ENCODE measurements at places on chromosomes 12 and 14.

GRCh38 chr12:67681105-67681778 lies 32.7 kb downstream of the DYRK2 start:
- DNase-seq, result no peak

GRCh38 chr12:10018386-10018785 lies 8.0 kb downstream of the CLEC12B start:
- no peak for DNase-seq

DNA sequence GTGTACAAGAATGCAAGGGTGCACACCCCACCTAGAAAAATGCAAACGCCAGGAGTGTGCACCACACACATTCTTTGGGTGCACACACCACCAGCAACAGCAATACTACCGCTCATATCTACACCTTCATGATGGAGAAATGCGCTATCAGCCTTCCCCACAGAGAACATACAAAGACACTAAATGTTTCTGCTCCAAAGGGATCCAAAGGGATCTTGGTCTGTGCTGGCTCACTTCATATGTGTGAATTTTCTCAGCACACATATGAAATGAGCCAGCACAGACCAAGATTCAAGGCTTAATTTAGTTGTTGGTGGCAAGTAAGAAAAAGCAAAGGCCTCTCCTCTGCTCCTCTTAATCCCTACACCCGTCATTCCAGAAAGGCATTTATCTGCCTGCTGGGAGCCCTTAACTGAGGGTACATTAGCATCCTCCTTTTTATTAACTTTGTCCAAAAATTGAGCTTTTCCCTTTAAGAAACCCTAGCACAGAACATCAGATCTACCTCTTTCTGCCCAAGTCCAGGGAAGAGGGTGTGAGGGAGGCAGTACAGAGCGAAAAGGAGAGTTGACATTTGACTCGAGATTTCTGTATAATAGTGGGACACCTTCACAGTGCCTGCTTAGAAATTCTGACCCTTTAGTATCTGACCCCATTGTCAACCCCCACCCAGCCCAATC lies 8.3 kb downstream of the BMP4 start:
- DNase-seq, result no peak

DNA sequence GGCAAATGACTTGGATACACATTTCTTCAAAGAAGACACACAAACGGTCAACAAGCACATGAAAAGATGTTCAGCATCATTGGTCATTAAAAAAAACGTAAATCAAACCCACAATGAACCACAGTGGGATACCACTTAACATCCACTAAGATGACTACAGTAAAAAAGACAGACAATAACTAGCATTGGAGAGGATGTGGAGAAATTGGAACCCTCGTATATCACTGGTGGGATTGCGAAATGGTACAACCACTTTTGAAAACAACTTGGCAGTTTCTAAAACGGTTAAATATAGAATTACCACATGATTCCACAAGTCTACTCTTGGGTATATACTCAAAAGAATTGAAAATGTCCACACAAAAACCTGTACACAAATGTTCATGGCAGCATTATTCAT lies 25.2 kb upstream of the PPFIBP1 start:
- DNase-seq, result no peak

GRCh38 chr12:104000807-104001434 lies 35.2 kb downstream of the TDG start:
- DNase-seq, result no peak

DNA sequence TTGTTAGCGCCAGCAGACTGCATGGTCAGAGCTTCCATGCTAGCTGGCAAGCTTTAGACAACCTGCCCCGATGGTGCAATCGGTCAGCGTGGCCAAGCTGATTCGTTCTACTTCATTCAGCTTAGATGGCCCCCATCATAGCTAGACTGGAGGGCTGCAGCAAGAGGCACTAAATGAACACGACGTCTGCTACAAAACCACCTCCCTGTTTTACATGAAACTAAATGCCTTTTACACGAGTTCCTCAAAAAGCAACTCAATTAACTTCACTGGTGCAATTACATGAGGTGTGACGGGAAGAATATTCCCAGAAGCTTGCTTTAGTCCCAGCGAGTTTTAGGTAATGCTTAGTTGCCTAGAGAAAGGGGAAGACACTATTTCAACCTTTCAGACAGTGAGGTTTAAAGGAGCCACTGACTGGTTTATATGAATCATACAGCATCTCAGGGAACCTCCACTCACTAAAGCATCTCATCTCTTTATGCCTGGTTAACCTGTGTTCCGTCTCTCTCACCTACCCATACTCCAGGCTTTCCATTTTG lies 8.4 kb downstream of the NIN start:
- no peak for DNase-seq

DNA sequence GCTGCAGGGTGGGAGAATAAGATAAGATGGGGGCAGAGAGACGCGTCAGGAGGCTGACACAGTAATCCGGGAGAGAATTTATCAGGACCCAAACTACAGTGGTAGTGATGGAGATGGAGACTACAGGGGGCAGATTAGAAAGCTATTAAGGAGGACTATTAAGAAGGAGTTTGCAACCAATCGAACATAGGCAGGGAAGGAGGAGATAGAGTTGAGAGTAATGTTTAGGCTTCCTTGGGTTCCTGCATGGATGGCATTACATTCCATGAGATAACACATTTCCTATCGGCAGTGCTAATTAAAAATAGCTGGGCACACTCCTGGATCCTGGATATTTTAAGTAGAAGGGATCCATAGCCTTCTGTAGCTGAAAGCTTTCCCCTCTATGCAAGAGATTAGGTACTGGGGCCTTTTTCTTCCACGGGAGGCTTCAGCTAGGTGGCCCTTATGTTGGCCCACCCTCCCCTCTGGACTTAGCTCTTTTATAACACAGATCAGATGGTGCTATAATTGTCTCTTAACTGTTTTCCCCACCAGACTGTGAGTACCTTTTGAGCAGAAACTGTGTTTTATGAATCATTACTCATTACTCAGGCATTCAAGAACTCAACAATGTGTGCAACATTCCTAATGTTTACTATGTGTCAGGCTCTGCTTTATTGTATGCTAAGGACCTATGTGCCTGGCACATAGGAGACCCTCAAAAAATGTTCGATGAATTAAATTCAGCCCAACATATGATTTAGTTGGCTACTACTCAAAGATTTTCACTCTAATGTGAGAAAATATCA lies 113.0 kb downstream of the RMST start:
- no peak for DNase-seq

DNA sequence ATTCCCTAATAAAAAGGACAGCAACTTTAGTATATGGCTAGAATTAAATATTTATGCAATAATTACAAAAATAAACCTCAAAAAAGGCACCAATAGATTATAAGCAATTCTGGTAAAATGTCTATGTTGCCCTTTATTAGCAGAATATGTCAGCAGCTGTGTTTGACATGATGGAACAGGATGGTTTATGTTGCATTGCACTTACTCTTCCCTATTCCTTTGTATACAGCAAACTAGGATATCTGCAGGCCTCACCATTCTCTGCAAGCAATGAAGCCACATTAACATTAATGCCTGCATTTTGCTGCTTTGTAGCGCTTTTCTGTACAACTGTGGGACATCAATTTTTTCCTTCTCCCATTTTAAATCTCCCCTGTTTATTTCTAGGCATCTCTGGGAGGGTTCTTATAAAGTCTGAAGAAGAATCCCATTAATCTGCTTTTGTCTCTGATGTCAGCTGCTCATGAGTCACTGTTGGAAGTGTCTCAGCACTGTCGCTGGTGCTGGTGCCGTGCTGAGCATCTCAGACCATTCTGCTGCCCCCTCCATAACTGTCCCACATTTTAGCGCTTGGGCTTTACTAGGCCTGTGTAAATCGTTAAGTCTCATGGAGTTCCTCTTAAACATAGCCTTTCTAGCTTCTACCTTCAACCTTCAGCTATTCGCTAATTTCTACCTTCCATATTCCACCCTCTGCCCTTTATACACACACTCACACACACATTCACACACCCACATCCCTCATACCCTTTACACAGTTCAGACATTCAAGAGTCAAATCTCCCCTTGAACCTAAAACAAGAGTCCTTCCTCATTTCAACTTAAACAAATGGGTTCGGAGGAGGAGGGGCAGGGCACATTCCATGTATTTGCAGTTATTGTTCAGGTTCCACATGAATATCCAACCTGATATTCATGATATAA lies 64.4 kb upstream of the TRHDE start:
- no peak for DNase-seq

- DNase-seq, result no peak
These were observed 84.7 kb downstream of the ZNF664 start for GRCh38 chr12:124057691-124058090.

DNA sequence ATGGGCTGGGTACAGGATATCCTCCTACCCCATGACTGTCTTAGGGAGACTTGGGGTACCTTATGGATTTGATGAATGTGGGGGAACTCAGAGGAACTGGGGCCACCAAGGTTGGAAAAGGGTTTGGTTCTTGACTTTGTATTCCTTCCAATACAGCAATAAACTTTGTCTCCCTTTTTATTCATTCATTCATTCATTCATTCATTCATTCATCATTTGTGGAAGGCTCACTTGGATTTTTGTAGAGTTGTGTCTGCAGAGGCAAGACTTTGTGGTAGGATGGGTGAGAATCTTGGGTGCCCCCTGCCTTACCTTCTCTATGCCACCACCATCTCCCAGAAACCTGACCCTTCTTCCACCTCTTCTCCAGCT lies 21.1 kb downstream of the SOAT2 start:
- no peak for DNase-seq

- no peak for DNase-seq
These were observed 137.9 kb downstream of the TTC8 start for GRCh38 chr14:88962356-88962755.

DNA sequence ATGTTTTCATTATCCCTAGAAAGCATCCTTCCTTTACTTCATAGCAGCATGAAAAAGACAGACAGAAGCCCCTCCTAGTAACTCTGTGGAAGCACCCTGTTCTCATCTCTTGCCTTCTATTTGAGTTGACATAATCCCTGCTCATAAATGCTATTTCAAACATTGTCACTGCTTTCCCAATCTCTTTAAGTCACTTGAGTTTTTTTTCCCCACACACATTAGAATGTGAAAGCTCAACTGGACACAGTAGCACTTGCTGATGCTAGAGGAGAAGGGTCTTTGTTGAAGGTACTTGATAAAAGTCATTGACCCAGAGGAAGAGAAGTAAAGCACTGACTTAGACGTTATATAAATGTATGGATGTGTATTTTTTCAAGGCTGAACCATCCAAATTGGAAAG lies 3.0 kb downstream of the E2F7 start:
- no peak for DNase-seq

- DNase-seq, result peak; percentile 74
These were observed 131.1 kb downstream of the PRKCH start for GRCh38 chr14:61452452-61452851.

GRCh38 chr14:46999661-47000060 lies 348.1 kb upstream of the RPL10L start:
- DNase-seq, result no peak

DNA sequence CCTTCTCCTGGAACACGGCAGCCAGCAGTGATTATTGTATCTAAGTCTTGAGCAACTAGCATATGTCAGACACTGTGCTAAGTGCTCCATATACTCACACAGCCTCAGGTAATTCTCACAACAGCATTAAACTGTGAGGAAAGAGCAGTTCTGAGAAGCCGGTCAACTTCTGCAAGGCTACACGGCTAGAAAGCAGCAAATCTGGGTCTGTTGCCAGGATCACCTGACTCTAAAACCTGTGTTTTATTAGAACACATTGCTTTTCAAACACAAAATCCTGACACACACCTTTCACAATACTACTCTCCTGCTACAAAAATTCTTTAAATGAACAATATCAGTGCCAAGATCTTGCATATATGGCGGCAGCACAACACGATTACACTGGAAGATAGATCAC lies 49.8 kb upstream of the CRACR2A start:
- no peak for DNase-seq

GRCh38 chr14:100051103-100051502 lies 14.1 kb upstream of the EVL start:
- no peak for DNase-seq

Data from CD4-positive, alpha-beta T cell treated with Interleukin-12 subunit alpha and Interleukin-12 subunit beta, for 1 hour (primary cell).